Colonic mucosa (tissue), 4 donors: ENCODE measurements at places on chromosomes 1 and 21. TPM values are rescaled to one million over a fixed set of nuclear protein-coding genes. Genes with fewer than 3 reads are reported as not detected.

DNA sequence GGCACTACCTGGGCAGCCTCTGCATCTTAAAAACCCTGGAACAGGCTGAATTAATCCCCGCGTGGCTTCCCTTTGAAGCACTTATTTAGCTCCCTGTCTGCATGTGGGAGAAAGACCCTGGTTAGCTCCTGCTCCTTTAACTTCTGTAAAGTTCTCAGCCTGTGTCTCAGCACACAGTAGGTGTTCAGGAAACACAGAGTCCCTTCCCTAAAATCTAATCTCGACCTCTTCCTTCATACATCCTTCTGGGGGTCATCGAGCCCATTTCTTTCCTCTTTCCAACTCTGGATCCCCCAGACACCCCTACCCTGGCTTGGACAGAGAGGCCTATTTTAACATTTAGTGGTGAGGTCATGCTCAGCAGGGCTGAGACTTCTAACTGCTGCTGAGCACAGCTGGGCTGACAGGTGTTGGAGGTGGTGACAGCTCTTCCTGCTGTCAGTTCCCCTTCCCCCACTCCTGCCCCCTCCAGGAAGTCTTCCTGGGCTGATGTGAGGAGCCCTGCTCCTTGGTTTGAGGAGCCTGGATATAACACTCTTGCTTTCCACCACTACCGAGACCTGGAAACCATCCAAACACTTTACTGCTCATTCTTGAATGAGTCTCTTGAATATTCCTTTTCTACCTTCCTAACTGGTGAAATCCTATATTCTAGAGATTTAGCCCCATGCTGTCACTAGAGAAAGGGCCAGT lies 5.3 kb downstream of the E2F2 start:
- H3K4me1 ChIP-seq, result peaks cover 30% of the 10 kb centered on the region
- peak; percentile 61 for DNase-seq
- no peaks in the 10 kb centered on the region for H3K27me3 ChIP-seq
- peak overlapping the region; percentile 82 for H3K27ac ChIP-seq
- H3K4me3 ChIP-seq, result no peak overlapping the region

The RNF186 gene
- total RNA-seq, result 43.0 TPM

DNA sequence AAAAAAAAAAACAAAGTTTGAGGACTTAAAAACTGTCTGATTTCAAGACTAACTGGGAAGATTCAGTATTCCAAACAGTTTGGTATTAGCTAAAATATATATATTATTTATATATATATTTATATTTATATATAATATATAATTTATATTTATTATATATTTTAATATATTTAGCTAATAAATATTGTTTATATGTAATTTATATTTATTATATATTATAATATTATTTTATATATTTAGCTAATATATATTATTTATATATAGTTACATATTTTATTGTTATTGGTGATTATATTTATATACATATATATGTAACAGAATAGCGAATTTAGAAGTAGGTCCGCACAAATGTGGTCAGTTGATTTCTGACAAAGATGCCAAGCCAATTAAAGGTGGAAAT lies 480.2 kb upstream of the C1orf87 start:
- H3K36me3 ChIP-seq, result no peaks in the 10 kb centered on the region
- H3K4me1 ChIP-seq, result no peaks in the 10 kb centered on the region
- no peak overlapping the region for H3K27ac ChIP-seq
- DNase-seq, result no peak
- no peak overlapping the region for H3K4me3 ChIP-seq

DNA sequence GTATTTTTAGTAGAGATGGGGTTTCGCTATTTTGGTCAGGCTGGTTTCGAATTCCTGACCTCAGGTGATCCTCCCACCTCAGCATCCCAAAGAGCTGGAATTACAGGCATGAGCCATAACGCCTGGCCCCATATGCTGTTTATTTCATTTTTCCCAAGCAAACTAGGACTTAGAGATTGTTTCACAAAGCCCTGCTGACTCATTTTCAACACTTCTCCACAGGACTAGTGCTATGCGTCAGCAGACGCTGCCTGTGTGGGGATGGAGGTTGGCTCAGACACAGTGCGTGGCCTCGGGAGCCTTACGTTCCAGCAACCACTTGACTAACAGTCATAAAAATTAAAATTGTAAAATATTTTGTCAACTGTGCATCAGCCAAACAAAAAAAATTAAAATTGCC lies 22.7 kb downstream of the PKNOX1 start:
- H3K4me1 ChIP-seq, result no peaks in the 10 kb centered on the region
- H3K36me3 ChIP-seq, result no peaks in the 10 kb centered on the region
- no peak overlapping the region for H3K27ac ChIP-seq
- no peak overlapping the region for H3K4me3 ChIP-seq
- H3K27me3 ChIP-seq, result no peaks in the 10 kb centered on the region

DNA sequence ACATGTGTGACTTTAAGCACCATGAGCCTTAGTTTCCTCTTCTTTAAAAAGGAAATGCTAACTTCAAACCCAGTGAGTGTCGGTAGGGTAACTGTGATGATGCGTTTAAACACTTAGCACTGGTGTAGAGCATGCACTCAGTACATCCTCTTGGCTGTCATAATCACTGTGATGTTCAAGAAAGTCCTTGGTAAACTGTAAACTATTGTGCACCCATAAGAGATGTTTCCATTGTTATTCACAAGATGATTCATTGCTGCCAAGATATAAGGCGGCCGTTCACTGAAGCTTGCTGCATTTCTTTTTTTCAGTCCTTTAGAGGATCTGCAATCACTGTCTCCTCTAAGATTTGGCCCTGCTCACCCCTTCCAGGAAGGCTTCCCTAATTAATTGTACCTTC lies 61.8 kb upstream of the DAB1 start:
- no peak overlapping the region for H3K27ac ChIP-seq
- H3K4me1 ChIP-seq, result no peaks in the 10 kb centered on the region
- H3K36me3 ChIP-seq, result no peaks in the 10 kb centered on the region
- H3K27me3 ChIP-seq, result no peaks in the 10 kb centered on the region
- H3K4me3 ChIP-seq, result no peak overlapping the region

The APOBEC4 gene
- not detected for total RNA-seq

DNA sequence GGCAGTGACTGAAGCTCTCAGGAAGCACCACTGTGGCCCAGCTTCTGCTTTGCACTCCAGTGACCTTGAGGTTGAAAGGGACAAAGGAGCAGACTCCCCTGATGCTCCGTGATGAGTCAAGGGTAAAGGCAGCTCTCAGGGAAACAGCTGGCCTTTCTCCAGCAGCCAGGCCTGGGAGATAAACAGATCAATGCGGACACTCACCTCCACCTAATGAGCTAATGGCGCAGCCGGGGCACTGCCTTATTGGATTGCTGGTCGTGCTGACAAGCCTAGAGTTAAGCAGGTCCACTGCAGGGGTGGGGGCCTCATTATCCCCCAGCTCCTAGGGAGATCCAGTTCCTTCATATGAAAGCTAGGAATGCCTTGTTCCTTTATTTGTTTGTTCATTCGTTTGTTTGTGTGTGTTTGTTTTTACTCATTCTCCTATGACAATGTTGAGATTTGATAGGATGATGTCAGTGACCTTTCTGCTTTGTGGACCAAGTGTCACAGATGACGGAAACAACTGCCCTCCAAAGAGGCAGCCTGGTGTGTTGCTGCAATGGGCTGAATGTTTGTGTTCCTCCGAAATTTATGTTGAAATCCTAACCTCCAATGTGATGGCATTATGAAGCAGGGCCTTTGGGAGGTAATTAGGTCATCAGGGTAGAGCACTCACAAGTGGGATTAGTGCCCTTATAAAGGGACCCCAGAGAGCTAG lies 141.4 kb upstream of the BEND5 start:
- H3K36me3 ChIP-seq, result no peaks in the 10 kb centered on the region
- no peaks in the 10 kb centered on the region for H3K4me1 ChIP-seq
- H3K27ac ChIP-seq, result no peak overlapping the region
- no peaks in the 10 kb centered on the region for H3K27me3 ChIP-seq
- no peak for DNase-seq

DNA sequence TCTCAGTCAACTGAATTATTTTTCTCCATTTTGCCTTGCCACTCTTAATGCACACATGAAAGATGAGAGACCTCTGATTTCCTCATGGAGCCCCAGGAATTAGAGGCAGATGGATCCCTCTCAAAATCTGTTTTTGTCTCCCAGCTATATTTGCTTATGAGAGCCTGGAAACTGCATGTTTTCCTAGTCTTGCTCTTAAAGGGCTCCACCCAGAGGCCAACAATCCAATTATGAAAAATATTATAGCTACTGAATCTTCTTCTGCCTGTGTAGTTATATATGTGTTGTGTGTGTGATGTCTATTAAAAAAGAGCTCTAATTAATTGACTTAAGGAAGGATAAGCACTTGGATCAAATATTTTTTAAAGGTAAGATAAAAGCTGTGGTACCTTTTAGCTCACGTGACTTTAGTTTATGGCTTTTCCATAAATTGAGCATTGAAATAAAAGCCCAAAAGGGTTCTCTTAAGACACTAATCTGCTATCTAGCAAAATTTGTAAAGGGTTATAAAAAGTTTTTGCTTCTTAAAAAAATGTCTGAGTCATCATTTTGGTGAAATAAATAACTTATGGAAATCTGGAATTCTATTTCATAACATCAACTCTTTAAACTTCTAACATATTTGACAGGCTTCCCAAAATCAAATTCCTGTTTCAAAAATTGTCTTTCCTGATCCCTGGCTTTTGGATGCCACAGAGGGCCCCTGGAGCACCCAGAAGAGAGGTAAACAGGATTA lies 31.2 kb upstream of the TSPEAR start:
- H3K4me1 ChIP-seq, result no peaks in the 10 kb centered on the region
- DNase-seq, result no peak
- H3K36me3 ChIP-seq, result no peaks in the 10 kb centered on the region
- H3K4me3 ChIP-seq, result no peak overlapping the region
- no peak overlapping the region for H3K27ac ChIP-seq

DNA sequence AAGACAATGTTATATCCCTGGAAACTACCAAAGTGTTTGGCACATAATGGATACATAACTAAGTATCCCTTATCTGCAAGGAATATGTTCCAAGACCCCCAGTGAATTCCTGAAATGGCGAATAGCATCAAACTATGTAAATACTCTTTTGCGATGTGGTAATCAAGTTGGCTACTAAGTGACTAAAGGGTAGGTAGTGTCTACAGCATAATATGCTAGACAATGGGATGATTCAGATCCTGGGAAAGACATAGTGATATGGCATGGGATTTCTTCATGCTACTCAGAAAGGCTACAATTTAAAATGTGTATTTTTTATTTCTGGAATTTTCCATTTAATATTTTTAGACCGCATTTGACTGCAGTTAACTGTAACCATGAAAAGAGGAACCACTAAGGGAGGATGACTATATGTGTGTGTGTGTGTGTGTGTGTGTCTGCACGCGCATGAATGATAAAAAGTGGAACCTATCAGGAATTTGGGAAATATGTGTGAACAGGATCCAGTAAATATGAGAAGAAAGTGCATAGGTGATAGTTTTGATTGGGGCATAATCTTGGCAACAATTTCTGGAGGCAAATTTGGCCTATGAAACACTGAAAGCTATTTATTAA lies 1899.9 kb downstream of the NCAM2 start:
- H3K4me3 ChIP-seq, result no peak overlapping the region
- H3K36me3 ChIP-seq, result no peaks in the 10 kb centered on the region
- H3K27me3 ChIP-seq, result no peaks in the 10 kb centered on the region
- DNase-seq, result no peak
- H3K4me1 ChIP-seq, result no peaks in the 10 kb centered on the region

The LEFTY2 gene
- total RNA-seq, result 0.12 TPM

- no peak for DNase-seq
- no peak overlapping the region for H3K27ac ChIP-seq
- no peaks in the 10 kb centered on the region for H3K4me1 ChIP-seq
- no peaks in the 10 kb centered on the region for H3K36me3 ChIP-seq
Measured at GRCh38 chr21:36732761-36733160, 33.8 kb downstream of the SIM2 start.

The RAD54L gene
- 5.9 TPM for total RNA-seq

DNA sequence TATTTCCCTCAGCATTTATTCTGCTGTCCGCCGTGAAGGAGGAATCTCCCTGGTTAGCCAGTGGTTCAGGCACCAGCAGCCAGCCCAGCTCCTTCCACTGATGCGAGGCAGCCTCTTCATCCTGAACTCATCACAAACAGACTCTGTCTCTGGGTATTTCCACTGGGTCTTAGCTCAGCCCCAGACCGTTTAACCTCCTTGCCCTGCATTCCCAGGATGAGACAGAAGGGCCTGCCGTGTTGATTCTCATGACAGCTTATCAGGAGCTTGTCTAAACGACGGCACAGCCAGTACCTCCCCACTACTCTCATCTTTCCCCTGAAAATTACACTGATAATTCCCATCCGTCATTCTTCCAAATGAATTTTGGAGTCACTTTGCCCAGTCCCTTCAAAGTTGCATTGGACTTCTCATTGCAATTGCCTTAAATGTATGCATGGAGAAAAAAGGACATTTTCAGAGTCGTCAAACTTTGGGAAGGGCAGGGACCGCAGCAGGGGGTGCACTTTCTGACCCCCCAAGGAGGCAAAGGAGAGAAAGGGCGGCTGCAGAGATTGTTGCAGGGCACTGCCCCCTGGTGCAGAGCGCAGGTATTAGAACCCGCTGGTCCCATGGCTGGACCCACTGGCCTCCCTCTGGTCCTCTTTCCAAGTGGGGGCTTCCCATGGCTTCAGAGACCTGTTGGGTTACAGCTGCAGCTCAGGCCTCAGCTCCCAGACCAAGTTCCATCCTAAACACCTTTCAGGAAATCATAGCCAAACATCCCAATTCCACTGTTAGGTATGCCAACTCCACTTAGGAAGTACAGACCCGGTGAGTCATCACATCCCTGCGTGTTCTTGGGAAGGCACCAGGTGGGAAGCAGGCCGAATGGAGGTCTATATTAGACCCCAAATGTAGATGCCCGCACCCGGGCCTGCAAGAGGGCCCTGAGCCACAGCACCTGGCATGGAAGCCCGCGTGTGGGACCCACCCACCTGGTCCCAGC lies 3.7 kb upstream of the MEGF6 start:
- H3K4me3 ChIP-seq, result no peak overlapping the region
- H3K27ac ChIP-seq, result no peak overlapping the region
- peaks cover 7% of the 10 kb centered on the region for H3K27me3 ChIP-seq
- DNase-seq, result no peak
- H3K36me3 ChIP-seq, result no peaks in the 10 kb centered on the region

GRCh38 chr21:34360488-34361241 lies 3.1 kb upstream of the KCNE2 start:
- no peak for DNase-seq
- no peaks in the 10 kb centered on the region for H3K36me3 ChIP-seq
- H3K27ac ChIP-seq, result no peak overlapping the region
- H3K4me3 ChIP-seq, result no peak overlapping the region
- H3K27me3 ChIP-seq, result no peaks in the 10 kb centered on the region

The E2F2 gene
- total RNA-seq, result 8.2 TPM
